Fibroblast of upper back skin (primary cell): ENCODE measurements at places on chromosomes 2 and 18.
A peak's percentile ranks its signal among the peaks of the same experiment; 100 is the strongest.

GRCh38 chr18:68742206-68742605 is 27.3 kb upstream of the TMX3 start:
- DNase-seq, result peak; percentile 79

GRCh38 chr2:99659874-99660273 is 170.1 kb upstream of the REV1 start:
- peak; percentile 32 for DNase-seq

GRCh38 chr18:31205273-31205672 is 42.6 kb upstream of the DSC1 start:
- DNase-seq, result no peak

DNA sequence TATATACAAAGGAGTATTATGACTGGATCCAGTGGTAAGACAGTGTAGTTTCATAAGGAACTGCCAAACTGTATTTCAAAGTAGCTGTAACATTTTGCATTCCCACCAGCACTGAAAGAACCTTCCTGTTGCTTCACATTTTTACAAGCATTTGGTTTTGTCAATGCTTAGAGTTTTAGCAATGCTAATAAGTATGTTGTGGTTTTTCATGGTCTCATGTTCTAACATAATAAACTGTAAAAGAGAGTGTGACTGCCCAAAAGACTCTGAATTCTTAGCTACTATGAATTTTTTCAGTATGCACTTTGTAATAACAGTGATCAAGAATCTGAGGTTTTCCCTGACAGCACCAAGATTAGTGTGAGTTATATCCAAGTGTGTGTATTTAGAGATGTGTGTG is 604.2 kb downstream of the XIRP2 start:
- peak; percentile 28 for DNase-seq

GRCh38 chr2:3290655-3291054 is 87.0 kb downstream of the EIPR1 start:
- DNase-seq, result no peak

- DNase-seq, result no peak
These were observed 152.1 kb downstream of the THSD7B start for GRCh38 chr2:136917411-136917881.

- DNase-seq, result no peak
These were observed 15.8 kb downstream of the INPP5D start for GRCh38 chr2:233075966-233076339.

GRCh38 chr18:12293831-12294230 is 14.2 kb upstream of the TUBB6 start:
- no peak for DNase-seq

DNA sequence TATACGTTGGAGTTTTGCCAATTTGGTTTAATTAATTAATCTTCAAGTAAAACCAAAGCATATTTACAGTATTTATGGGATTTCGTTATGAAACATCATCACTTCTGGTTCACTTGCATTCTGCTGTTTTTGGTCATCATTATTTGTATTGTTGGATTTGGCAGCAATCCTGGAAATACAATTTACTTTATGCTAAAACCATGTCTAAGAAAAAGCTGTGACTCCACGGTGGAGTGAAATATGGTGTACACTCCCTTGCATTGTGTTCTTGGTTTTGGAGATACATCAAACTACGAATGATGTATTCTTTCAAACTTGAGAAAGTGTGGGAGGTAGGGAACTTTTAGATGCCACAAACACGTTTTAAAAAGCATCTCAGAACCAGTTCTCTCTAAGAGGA is 106.4 kb downstream of the CTAGE1 start:
- DNase-seq, result peak; percentile 55

- DNase-seq, result peak; percentile 90
These were observed 413.8 kb downstream of the RAD51AP2 start for GRCh38 chr2:17104454-17104853.

GRCh38 chr18:76967721-76968472 is 145.5 kb downstream of the ZNF236 start:
- no peak for DNase-seq

DNA sequence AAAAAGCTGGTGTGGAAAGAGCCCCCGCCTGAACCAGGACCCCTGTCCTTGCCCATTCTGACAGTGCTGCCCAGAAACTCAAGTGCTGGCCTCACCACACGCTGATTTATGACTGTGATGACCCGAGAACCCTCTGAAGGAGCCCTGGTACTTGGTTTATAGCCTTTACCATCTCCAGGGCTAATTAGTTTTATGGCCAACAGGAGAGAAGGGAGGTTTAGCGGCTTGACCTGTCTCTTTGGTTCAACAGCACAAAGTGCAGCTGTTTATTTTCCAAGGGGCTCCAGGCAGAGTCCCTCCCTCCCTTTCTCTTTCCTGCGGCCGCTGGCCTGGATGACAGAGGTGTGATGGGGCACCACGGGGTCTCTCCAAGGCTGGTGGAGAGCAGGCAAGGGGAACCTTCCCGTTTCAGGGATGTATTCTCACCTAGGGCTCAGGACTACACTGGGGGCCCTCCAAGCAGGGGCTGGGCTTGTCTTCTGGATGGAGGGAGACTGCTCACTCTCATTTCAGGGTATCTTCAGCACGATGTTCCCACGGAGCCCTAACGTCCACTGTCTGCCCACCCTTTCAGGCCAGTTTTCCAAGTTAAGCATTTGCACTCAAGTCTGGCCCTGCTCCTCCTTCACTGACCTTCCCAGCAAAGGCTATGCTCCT is 174.2 kb upstream of the GLI2 start:
- no peak for DNase-seq

DNA sequence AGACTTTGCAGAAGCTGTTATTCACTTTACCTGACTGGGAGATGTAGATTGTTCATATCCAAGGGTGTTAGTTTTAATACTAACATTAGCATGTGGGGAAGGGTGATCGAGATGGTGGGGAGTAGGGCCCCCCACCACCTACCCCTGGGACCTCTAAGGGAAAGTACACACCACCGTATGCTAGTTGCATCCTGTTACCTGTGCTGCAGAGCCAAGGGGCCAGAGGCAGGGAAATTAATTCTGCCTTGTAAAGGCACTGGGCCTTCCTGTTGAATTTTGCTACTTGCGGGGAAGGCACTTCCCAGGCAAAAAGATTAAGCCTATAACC is 9.0 kb downstream of the STEAP3 start:
- no peak for DNase-seq

DNA sequence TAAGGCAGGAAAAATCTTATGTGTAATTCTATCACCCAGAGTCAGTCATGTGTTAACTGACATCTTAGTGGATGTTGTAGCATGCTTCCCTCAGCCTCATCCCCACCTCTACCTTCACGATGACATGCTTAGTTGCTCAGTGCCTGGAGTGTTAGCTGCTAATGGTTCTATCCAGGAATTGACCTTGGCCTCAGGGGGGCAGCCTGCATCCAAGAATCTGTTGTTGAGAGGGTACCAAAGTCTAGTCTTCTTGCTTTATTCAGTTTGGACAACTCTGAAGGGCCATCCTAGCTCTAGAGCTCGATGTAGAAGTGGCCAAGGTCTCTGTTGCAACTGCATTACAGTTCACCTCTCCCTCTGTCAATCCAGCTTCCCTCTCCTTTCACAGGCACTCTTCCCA is 61.2 kb downstream of the ACYP2 start:
- DNase-seq, result peak; percentile 68

- no peak for DNase-seq
These were observed 48.5 kb downstream of the ANTXR1 start for GRCh38 chr2:69061525-69061924.

- DNase-seq, result no peak
These were observed 150.3 kb downstream of the PLEKHA3 start for GRCh38 chr2:178630581-178630980.

GRCh38 chr2:120149406-120149805 is 73.8 kb downstream of the TMEM185B start:
- no peak for DNase-seq

- no peak for DNase-seq
These were observed 76.6 kb downstream of the GALNT1 start for GRCh38 chr18:35658112-35658511.

DNA sequence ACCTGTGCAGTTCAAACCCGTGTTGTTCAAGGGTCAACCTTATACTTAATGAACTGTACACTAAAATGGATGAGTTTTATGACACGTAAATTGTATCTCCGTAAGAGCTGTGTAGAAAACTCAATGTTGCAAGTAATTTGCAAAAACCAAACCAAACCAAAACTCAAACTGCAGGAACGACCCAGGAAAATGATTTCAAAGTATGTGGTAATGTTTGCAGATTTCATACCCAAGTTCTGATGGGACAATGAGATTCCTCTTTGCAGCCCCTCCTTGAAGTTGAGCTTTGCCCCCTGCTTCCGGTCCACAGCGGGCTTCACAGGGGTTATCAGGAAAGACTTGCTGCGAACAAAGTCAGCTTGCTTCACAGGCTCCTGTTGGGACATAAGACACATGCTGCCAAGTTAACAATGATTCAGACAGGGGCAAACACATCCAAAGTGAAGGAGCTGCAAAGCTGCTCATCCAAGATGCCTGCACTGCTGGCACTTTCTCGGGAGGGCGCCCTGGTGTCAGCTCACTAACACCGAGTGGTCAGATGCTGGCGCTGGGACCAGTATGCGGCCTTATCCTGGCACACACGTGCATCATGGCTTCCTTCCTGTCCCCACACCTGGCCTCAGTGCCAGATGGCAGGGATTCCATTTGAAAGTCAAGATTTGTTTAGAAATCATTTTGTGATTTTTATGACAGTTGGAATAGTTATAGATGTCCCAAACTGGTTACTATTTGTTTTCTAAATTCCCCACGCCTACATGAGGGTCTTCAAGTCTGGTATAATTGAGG is 65.2 kb upstream of the MGAT4A start:
- DNase-seq, result no peak

GRCh38 chr2:97359861-97360584 is 229.7 kb downstream of the ANKRD36B start:
- DNase-seq, result no peak

- DNase-seq, result no peak
These were observed 8.1 kb downstream of the STK39 start for GRCh38 chr2:168239281-168239680.

DNA sequence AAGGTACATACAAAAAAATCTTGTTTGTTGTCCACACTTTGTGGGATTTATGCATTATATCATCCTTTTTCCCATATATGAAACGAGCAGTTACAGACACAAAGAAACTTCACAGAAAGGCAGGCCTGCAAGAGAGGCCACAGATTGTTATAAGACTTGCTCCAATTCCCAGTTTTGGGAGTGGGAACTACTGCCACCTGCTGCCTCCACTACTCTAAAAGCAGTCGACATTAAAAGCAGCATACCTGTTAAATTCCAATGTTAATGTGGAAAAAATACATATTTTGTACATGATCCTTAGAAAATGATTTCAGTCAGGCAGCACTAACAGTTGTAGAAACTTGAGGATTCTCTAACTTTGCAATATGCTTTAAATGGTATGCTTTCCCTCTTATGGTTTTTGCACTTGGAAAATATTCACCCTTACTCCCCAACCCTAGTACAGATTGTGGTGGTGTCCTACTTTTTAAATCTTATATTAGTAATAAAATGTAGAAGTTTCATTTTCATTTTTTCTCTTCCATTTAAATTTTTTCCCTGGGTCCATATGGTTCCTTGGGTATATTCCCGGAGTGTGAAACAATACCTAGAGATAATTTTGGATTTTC is 37.9 kb downstream of the SLC38A11 start:
- DNase-seq, result peak; percentile 46

DNA sequence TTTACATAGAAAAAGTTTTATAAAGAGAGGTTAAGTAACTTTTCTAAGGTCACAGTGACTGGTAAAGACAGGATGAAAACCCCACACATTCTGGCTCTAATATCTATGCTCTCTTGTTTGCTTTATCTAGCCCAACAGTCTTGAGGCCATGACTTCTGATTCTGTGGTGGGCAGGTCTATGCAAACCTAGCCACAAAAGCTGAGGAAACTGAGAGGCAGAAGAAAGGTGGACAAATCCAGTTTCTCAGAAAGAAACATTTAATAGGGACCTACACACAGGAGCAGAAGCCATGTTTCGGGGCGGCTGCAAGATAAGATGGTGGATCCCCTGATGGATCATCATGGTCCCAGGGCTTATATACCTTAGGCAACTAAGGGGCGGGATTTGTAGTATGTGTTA is 21.8 kb downstream of the HSPD1 start:
- no peak for DNase-seq

GRCh38 chr2:105798595-105798994 is 53.9 kb downstream of the NCK2 start:
- no peak for DNase-seq

DNA sequence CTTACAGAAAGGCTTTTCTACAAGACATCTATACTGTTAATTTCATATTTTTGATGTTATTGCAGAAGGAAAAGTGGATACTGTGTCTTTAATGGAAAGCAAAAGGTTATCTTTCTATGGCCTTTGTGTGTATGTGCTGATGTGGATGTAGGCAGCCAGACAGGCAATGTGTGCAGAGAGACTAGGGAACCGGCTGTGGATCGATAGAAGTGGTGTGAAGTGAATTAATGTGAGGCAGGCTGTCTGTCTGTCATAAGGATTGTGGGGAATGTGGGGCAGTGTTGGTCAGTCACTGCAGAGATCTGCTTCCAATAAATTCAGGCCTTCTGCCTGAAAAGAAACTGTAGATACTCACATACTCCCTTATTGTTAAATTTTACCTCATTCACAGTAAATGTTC is 156.7 kb downstream of the WDR7 start:
- DNase-seq, result no peak

GRCh38 chr2:236735825-236736238 is 166.2 kb downstream of the ACKR3 start:
- no peak for DNase-seq

GRCh38 chr2:159456500-159457426 is 159.6 kb downstream of the BAZ2B start:
- peak; percentile 34 for DNase-seq

DNA sequence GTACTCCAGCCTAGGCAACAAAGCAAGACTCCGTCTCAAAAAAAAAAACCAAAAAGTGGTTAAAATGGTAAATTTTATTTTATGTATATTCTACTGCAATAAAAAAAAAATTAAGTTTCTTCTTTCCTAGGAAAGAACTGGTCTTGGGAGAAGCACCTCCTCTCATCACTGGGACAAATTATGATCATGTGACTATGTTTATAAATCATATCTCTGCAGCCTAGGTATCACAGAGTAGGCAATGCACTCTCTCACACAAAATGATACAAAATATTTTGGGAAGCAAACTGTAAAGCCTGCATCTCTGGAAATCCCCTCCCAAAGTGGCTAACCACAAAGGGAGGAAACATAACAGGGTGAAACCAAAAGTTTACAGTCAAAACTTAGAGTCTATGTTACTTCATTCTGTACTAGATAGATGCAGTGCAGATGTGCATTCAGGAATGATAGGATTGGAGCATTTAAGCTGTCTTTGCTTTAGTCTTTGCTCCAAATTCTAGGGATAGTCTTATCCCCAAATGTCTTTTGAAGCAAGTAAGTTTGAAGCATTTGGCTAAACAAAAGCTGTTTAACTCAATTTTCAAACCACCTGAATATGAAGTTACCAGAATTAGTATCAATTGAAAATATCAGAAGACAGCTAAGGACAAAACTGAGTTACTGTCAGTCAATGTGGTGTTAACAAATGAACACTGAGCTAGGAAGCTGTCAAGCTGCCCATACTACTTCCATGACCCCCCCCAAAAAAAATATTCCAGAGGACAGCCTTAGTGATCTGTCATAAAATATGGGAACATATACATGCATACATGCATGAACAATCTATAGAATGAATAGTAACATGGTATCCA is 21.1 kb upstream of the MALT1 start:
- no peak for DNase-seq

- peak; percentile 22 for DNase-seq
These were observed 279.2 kb downstream of the CLIP4 start for GRCh38 chr2:29394311-29394980.

GRCh38 chr18:25313268-25313667 is 38.7 kb downstream of the ZNF521 start:
- DNase-seq, result no peak

GRCh38 chr2:168458139-168458538 is 2.1 kb downstream of the CERS6 start:
- DNase-seq, result no peak
